ENCODE measurements at places on chromosomes 4 and X.

GRCh38 chr4:101458914-101459313 lies 111.6 kb upstream of the PPP3CA start:
- no peak for DNase-seq

- DNase-seq: no peak
Observed at GRCh38 chrX:95044331-95044730, 1370.3 kb downstream of the FAM133A start.

DNA sequence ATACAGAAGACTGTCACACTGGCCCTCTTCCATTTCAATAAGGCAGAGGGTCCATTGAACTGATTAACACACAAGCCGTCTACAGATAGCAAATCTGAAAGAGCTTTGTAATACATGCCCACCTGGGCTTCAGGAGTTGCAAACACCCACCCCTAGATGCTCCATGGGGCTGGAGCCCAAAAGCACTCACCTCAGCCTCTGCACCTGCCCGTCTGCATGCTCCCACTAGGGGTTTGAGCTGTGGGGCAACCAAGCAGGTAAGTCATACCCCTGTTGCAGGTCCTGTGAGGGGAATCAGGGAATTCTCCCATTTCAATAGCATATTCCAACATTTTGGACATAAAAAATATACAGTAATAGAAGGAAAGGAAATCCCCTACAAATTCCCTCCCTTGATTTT lies 243.0 kb upstream of the KCNIP4 start:
- DNase-seq: no peak

DNA sequence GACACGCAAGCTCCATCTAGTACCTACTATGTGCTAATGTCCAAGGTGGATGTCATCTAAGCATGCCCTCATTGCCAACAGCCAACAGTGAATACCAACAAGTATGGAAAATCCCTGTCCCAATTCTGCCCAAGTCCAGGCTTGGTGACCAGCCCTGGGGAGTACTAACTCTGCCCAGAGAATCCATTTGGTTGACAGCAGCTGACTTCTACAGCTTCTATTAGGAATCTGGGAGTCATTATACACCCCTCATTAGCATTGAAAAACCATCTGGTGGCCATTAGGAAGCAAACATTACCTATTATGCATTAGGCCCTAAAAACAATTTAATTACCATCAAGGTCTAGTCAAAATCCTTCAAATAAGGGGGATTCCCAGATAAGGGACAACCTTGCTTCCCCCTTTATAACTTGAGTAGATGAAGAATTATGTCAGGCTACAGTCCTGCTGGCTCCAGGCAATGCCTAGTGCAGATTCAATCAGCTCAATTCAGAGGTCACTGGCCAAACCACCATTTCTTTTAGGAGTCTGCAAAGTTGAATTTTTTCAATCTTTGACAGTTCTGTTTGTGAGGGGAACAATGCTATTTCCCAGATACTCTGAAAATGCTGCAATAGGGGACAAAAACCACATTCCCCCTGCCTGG lies 228.0 kb upstream of the LDB2 start:
- no peak for DNase-seq

GRCh38 chr4:82508806-82509428 lies 52.9 kb downstream of the TMEM150C start:
- DNase-seq: no peak

- DNase-seq: no peak
Observed at GRCh38 chrX:20143111-20143510, 1.5 kb upstream of the EIF1AX start.

DNA sequence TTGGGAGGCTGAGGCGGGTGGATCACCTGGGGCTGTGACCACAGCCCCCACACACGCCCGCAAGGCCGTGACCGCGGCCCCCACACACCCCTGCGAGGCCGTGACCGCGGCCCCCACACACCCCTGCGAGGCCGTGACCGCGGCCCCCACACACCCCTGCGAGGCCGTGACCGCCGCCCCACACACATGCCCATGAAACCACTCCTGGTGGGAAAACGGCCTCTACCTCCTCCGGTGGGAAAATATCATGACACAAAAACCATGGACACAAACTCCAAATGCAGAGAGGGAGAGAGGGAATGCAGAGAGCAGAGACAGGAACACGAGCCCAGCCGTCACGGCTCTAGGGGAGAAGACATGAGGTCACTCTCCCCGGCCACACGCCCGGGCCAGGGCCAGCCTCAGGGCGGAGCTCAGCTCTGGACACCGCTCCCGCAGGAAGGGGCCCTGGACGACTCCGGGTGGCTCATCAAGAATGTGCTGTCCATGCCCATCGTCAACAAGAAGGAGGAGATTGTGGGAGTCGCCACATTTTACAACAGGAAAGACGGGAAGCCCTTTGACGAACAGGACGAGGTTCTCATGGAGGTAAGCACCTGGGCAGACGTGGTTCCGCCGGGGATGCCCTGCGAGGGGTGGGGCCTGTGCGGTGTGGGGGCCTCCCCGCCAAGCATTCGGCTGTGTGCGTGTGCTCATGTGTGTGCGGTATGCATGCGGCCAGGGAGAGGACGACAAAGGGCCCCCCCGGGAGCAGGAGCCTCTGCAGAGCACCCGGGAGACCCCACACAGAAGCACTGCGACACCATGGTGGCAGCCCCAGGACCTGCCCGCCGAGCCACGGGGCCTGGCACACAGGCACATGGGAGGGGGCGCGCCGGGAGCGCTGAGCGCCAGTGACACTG lies 17.4 kb downstream of the ATP5ME start:
- DNase-seq: no peak

DNA sequence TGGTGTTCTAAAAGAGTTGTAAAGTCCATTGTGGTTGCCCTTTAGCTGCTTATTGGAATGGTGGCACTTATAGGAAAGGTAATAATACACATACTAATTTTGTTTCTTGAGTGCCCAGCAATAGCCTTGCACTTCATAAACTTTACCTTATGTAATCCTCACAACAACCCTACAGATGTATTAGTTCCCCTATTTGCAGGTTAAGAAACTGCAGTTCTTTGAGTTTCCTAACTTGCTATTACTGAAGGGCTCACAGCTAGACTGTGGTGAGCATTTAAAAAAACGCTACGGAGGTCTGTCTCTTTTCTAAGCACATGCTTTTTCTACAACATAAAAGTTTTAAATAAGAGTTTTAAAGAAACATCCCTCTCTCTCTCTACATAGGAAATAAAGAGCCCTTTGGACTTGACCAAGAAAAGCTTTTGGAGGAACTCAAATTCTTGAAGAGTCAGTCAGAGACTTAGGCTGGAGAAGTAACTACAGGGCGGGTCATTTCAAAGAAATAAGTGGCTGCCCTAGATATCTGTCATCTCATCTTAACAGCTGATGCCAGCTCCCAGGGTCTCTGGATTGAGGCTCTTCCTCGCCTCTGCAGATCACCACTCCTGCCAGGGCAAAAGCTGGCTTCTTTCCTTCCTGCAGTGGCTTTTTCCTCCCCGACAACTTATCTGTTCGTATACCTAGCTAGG lies 42.0 kb upstream of the FBXW7 start:
- DNase-seq: no peak

GRCh38 chr4:39044956-39045826 lies 13.0 kb upstream of the TMEM156 start:
- DNase-seq: no peak

DNA sequence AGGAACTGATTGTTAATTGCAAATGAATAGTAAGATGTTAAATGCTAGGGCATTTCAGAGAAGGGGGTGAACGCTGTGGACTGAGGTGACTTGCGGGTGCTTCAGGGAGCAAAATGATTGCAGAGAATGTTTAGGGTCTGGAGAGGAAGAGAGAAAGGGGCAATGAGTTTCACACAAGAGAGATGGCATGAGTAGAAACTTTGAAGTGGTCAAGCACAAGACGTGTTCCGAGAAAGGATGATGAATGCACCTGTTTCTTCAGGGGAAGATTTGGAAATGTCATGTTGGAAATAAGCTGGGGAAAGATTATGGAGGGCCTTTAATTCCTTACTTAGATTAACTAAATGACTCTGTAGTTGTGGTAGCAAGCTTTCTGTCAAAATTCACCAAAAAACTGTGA lies 43.4 kb downstream of the DTHD1 start:
- no peak for DNase-seq

GRCh38 chrX:79089896-79090584 lies 54.4 kb upstream of the GPR174 start:
- no peak for DNase-seq

DNA sequence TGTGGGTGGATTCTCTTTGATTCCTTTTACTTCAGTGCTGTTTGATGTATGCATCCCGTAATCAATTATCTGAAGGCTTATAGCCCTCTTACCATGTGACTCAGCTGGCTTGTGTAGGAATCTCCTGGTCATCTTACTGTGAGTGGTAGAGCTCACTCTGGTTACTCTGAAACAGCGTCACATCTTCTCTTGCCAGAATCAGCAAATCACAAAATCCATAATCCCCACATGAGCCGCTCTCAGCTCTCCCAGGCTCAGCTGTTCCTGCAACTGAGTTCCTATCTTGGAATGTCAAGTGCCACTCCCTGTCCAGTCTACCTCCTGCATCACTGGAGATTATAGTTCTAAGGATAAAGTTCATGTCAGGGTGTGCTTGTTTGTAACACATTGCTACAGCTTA lies 278.0 kb downstream of the FBXO8 start:
- no peak for DNase-seq

GRCh38 chrX:106608016-106608415 lies 3.8 kb upstream of the RADX start:
- peak; percentile 9 for DNase-seq
